Osteoblast (primary cell): ENCODE measurements at places on chromosomes 11 and 22.

GRCh38 chr22:22927196-22927887 is 39.7 kb downstream of the IGLL5 start:
- DNase-seq = no peak

GRCh38 chr11:132154781-132155180 is 784.4 kb downstream of the NTM start:
- no peak for DNase-seq

GRCh38 chr22:18970176-18970947 is 34.3 kb upstream of the PRODH start:
- peak; percentile 73 for DNase-seq

DNA sequence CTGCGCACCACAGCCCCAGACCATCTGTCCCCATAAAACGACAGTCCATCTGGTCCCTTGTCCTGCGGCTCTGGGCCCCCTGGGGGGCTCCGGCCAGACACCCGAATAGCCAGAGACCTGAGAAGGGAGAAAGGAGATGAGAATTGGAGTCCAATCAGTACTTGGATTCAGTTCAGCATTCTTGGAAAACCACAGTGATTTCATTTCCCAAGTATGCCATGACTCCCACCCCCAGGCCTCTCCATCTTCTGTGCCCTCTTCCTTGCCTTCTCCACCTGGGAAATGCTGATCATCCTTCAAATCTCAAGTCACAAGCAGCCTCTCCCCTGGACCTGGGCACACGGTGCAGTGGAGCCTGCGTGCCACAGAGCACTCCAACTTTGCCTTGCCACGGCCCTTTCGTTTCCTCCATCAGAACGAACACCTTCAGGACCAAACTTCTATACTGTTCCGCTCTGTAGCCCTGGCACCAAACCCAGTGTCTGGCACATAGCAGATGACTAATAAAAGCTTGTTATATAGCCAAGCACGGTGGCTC is 10.9 kb upstream of the MFNG start:
- peak; percentile 99 for DNase-seq

DNA sequence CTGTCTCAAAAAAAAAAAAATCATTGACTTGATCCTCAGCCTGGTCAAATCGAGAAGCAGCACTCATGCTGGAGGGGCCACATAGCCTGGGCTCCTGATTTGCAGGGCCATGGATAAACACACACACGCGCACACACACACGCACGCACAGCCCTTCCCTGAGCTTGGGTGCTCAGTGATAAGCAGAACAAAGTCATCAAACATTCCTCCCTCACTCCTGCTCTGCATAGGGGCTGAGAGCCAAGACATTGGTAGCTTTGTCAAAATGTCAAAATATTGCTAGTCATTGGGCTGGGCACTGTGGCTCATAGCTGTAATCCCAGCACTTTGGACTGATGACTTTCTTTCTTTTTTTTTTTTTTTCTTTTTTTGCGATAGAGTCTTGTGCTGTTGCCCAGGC is 34.0 kb upstream of the A4GALT start:
- DNase-seq = peak; percentile 96

DNA sequence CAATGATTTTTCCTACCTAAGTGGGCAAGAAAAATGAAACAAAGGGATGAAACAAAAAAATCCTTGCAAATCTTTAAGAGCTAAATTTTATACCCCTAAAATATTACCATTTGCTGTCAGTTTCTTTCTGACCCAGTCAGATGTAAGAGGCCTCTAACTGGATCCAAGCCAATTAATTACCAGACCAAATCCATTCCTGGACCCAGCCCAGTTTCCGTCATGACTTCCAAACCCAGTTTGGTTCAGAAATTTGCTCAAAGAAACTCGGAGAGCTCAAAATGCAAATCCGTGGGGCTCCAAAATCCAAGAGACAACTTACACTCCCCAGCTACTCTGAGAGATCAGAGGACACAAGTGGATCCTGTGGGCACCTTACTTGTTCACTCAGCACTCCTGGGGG is 46.8 kb downstream of the TRIM44 start:
- no peak for DNase-seq

DNA sequence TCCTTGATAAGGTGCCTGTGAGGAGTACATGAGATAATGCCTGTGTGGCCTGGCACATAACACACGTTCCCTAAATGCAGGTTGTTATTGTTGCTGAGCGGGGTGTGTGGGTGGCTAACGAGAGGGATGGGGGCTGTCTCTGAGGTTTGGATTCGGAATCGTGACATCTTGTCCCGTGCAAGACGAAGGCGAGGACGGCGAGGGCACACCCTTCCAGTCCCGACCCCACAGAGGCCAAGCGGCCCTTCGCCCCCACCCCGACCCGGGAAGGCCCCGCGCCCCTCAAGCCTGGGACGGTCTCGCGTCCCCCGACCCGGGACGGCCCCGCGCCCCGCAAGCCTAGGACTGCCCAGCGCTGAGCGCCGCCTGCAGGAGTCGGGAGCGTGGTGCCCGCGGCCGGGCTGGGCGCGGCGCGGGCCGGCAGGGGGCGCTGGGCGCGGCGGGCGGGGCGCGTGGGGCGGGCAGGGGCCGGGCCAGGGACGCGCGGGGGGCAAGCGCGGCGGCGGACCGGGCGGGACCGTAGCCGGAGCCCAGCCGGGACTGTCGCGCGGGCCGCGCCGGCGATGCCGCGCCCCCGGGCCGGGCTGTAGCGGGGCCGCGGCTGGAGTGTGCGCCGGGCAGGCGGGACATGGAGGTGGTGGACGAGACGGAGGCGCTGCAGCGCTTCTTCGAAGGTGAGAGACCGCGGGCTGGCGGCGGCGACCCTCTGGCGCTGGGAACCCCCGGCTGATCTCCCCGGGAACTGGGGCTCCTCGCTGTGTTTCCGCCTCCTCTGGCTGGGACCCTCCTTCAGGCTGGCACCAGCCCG is at the start of gene MYRF:
Gene MYRF, plus strand, starts transcription at position 520 of the 808 bp plus-strand sequence. Its CDS starts 109 bp downstream, at position 629.
- DNase-seq = peak; percentile 99

- peak; percentile 62 for DNase-seq
Observed at GRCh38 chr22:49362211-49362839, 465.3 kb downstream of the BRD1 start.

DNA sequence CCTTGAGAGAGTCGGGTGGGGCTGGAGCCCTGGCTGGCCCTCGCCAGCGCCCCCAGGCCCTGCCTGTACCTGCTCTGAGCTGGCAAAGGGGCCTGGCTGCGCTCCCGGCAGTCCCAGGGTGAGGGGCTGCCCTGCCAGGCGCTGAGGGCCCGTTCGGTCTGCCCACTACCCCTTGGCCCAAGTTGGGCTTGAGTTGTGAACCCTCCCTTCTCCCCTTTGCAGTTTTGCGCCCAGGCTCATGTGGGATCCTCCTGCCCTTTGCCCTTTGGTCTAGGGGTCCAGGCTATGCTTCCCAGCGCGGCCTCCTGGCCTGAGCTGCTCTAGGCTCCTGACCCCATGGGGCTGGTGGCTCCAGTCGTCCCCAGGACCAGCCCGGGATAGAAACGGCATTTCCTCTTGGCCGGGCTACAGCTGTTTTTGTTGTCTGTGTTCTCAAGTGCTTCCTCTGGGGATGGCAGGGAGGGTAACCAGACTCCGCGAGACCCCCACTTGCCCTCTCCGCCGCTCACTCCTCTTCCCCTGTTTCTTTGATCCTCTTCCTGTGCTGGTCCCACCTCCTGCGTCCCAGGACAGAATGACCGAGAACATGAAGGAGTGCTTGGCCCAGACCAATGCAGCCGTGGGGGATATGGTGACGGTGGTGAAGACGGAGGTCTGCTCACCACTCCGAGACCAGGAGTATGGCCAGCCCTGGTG is 34.9 kb downstream of the PRDM11 start:
- DNase-seq = peak; percentile 68
